ENCODE measurements at places on chromosomes 12 and 14. TPM values are rescaled to one million over a fixed set of nuclear protein-coding genes. Genes with fewer than 3 reads are reported as not detected.

DNA sequence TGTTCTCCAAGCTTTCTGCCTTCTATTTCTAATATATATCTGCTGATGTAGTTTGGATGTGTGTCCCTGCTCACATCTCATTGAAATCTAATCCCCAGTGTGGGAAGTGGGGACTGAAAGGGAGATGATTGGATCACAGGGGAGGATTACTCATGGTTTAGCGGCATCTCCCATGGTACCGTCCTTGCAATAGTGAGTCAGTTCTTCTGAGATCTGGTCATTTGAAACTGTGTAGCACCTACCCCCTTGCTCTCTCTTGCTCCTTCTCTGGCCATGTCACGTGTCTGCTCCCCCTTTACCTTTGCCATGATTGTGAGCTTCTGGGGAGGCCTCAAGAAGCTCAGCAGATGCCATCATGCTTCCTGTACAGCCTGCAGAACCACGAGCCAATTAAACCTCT lies 26.2 kb upstream of the ALX1 start:
- DNase-seq, result no peak

- DNase-seq, result no peak
These were observed 19.1 kb upstream of the MAPKAPK5 start for GRCh38 chr12:111822886-111823285.

Gene TUNAR
- not detected for polyA plus RNA-seq

- DNase-seq, result peak; percentile 81
These were observed 66.4 kb upstream of the ARHGAP5 start for GRCh38 chr14:32010604-32011125.

DNA sequence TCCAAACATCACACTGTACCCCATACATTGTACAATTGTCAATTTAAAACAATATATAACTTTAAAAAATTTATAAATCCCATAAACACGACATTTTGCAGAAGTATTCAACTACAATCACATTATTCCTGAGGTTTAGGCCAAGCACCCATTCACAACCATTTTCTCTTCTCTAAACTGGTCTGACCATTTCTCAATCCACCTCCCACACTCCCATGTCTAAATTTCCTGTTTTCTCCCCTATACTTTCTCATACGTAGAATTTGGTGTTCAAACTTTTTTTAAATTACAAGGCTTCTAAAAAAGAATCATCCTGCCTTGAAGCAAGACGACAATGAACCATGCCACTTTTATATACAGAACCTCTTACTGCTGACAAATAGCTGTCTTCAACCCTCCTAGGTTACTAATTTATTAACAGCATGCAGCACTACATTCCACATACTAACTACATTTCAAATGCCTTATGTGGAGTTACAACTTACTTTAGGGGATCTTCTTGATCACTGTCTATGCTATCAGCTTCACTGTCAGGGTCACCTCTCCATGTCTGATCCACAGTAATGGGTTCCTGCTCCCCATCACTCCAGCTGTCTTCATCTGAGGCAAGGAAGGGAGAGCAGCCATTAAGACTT lies 3.4 kb downstream of the KANSL2 start:
- no peak for DNase-seq

- no peak for DNase-seq
These were observed 8.6 kb upstream of the CHD4 start for GRCh38 chr12:6615802-6616201.

Gene B4GALNT1
- polyA plus RNA-seq, result 35.1 TPM

DNA sequence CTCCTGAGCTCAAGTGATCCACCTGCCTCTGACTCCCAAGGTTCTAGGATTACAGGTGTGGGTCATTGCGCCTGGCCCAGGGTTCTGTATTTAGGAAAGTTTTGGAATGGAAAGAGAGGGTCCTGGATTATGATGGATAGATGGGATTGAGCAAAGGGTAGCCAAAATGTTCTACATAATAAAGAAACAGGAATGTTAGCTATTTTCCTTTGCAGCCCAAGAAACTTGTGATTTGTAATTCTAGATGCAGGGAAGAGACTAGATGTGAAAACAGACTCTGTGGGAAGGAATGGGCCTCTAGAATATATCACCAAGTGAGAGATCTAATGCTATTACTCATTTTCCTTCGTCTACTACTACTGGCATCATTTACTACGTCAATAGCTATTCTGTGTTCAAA lies 29.6 kb upstream of the HELB start:
- no peak for DNase-seq

Gene PIWIL1
- polyA plus RNA-seq, result not detected

Gene C14orf132
- 11.7 TPM for polyA plus RNA-seq

Gene CLEC4D
- not detected for polyA plus RNA-seq
